ENCODE measurements at places on chromosomes 3 and 15.

DNA sequence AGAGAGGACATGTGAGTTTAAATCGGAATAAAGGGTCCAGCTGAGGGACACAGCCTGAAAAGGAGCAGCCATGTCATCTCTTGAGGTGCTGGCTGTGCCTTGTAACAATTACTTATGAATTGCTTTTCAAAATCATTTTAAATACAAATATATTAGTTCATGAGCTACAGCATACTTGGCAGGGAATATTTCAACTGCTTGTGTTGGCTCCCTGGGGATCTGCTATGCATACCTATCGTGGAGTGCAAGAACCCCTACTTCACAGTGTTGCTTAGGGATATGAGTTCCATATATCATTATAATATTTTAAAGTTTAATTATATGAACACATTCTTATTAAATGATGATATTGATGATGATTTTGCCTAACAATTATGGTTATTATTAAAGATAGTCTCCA lies 19.1 kb upstream of the P2RY14 start:
- DNase-seq = no peak

- DNase-seq = no peak
These were observed 4.1 kb upstream of the ACTC1 start for GRCh38 chr15:34799149-34800101.

DNA sequence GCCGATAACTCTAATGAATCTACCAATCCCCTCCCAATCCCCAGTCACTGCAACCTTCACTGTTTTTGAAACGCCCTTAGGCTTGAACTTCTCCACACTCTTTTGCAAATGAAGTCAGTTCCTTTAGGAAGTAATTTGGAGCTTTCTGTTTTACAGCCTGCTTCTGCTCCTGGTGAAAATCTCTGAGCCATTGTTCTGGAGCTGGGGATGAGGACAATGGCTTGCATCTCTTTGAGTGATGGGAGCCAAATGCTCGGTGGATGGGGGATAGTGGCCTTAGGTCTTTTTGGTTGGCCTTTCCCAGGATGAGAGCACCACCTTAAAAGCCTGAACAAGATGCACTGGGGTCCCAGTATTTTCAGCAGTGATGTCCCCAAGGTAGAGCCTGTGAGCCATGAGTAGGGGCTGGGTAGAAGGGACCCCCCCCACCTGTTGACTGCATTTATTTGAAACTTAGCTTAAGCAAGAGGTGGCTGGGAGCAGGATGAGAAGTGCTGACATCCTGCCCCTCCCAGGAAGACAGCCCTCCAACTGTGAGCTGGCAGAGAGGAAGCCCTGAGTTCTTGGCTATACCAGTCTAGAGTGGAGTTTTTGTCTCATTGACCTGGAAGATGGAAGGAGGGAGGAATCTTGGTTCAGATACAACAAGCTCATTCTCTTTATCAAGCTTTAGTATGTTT lies 7.6 kb upstream of the MYO5C start:
- no peak for DNase-seq

GRCh38 chr3:176872771-176873209 lies 324.5 kb downstream of the TBL1XR1 start:
- no peak for DNase-seq

DNA sequence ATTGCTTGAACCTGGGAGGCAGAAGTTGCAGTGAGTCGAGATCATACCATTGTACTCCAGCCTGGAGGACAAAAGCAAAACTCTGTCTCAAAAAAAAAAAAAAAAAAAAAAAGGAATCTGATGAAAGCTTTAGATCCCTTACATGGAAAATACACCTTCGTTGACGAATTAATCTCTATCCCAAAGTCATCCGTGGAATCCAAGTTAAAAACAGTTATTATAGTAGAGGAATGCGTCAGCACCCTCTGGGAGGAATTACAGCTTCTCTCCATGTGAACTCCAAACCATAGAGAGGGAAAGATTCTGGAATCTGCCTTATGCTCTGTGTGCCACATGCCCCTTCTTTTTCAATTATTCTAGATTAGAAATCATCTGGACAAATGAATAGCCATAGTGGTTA lies 192.3 kb upstream of the C2CD4B start:
- DNase-seq = no peak

DNA sequence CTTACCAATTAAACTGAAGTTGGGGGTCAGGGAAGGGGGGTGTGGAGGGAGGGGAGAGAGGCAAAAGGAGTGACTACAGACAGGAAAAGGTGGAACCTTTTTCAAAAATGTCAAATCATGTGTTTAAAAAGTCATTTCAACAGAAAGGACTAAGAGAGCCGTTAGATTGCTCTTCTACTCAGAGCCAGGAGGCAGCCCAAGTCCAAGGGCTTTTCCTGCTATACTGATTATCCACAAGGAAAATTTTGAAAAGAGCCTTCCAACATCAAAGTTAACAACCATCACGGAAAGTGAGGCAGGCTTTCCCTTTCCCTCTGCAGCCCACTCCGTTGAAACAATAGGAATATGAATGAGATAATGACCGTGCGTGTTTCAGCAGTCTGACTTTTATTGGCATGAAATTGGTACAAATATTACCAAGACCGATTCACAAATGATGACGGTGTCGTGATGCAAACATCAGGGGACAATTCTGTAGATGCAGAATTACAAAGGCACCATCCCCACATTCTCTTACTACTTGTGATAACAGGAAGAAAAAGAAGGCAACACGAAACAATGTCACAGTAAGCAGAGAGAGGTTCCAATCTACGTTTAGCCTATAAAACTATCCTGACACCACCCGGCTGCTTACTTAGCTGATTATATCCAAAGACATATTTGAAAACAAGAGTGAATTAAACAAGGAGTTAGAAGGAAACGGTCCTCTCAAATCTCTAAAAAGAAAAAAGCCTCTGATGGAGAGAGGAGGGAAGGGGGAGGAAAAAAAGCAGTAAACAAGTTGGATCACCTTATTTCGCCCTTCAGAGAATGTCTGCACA lies 453.7 kb downstream of the FOXP1 start:
- no peak for DNase-seq

DNA sequence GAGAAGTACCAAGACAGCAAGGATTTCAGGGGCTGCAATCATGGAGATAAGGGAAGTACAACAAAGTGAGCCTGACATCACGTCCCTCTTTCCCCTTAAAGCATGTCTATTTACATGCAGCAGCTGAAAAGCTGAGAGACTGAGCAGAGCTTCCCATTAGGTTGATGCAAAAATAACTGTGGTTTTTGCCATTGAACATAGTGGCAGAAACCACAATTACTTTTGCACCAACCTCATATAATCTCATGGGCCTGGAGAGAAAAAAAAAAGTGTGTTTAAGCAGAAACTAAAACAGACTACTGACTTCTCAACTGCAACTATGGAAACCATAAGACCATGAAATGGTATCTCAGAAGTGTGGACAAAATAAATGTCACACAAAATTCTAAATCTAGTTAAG lies 48.3 kb downstream of the CCDC12 start:
- no peak for DNase-seq

DNA sequence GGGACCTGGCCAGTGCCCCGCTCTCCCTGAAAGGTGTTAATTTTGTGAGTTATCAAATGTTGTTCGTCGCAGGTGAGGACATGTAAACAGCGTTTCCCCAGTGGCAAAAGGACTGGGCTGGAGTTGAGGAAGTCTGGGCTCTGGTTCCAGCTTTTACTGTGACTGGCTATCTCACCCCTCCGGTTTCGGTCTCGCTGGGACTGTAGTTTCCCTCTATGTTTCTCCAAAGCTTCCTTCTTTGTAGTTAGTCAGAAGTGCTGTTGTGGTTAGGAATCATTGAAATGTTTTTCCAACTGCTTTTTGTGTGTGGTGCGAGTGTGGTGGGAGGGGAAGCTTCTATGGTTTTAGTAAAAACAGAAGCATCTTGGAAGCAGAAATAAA lies 990 bp upstream of the CLDN1 start:
- DNase-seq = no peak

All from NCI-H187 treated with DMSO at 0.1 percent for 48 hours (cell line).